H54 (cell line): ENCODE measurements at places on chromosomes 6 and 20.

DNA sequence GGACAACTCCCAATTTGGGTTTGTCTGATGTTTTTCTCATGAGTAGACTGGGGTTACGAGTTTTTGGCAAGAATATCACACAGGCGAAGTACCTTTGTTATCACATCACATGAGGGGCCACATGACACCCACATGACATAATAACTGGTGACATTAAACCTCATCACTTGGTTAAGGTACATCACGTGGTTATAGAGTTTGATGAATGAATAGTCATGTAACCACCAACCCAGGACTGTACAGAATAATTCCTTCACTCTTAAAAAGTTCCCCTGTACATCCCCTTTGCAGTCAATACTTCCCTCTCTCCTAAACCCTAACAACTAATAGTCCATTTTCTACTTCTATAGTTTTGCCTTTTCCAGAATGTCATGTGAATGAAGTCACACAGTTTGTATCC is 83.4 kb downstream of the REV3L start:
- DNase-seq = no peak

- no peak for DNase-seq
These were observed 63.0 kb downstream of the AGPAT4 start for GRCh38 chr6:161210857-161211256.

DNA sequence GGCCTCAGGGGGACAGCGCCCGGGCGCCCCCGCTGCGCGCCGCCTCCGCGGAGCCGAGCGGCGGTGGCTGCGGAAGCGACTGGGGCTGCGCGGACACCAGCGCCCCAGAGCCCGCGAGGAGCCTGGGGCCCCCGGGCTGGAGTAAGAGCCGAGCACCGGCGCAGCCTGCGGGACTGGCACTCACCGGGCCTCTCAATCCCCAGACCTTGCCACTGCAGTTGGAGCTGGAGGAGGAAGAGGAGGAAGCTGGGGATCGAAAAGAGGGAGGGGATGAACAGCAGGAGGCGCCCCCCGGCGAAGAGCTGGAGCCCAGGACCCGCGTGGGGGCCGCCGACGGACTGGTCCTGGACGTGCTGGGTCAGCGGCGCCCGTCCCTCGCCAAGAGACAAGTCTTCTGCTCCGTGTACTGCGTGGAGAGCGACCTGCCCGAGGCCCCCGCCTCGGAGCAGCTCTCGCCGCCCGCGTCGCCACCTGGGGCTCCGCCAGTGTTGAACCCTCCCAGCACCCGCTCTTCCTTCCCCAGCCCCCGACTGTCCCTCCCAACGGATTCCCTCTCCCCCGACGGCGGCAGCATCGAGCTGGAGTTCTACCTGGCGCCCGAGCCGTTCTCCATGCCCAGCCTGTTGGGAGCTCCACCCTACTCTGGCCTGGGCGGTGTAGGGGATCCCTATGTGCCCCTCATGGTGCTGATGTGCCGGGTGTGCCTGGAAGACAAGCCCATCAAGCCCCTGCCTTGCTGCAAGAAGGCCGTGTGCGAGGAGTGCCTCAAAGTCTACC is 590 bp downstream of the RNF217 start:
- DNase-seq = peak; percentile 12

GRCh38 chr6:78483553-78484197 is 383.7 kb upstream of the IRAK1BP1 start:
- no peak for DNase-seq

- DNase-seq = peak; percentile 71
These were observed at the start of gene BICRAL for GRCh38 chr6:42781796-42782688. TSS of gene BICRAL (plus strand) at chr6:42782052. CDS start at chr6:42822023, 39,971 bp downstream.

DNA sequence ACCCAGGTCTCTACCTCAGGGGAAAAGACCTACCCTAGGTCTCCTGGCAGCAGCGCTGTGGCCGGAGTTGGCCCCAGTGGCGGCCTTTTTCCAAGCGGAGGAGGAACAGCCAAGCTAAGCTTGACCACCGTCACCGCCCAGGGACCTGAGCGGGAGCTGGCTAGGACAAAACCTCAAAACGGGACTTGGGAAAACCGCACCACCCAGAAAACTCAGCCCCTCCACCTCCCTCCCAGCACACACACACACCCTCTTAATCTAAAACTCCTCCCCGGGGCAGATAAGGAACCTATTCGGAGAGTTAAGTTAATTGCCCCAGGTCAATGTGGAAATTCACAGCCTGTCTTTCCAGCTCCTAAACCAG is 2.7 kb upstream of the TRERF1 start:
- DNase-seq = no peak

GRCh38 chr6:146912730-146913685 is 291.2 kb upstream of the STXBP5 start:
- no peak for DNase-seq

DNA sequence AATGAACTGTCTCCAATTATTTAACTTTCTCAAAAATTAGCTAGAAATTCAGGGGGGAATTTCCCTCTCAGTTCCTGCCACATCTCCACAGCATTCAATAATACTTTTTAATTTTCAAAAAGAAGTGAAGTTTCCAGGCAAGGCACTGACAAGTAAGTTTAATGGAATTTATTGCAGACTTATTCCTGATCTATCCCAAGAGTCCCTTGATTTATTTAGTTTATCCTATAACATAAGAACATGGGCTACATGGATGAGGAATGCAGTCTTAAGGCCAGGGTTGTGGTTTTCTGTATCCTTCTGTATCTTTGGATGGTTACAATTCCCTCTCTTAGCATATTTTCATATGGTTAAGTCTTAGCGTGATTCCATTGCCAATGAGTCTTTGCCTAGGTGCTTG is 126.5 kb downstream of the TSHZ2 start:
- DNase-seq = no peak

GRCh38 chr6:150977281-150977680 is 111.8 kb downstream of the MTHFD1L start:
- DNase-seq = no peak

DNA sequence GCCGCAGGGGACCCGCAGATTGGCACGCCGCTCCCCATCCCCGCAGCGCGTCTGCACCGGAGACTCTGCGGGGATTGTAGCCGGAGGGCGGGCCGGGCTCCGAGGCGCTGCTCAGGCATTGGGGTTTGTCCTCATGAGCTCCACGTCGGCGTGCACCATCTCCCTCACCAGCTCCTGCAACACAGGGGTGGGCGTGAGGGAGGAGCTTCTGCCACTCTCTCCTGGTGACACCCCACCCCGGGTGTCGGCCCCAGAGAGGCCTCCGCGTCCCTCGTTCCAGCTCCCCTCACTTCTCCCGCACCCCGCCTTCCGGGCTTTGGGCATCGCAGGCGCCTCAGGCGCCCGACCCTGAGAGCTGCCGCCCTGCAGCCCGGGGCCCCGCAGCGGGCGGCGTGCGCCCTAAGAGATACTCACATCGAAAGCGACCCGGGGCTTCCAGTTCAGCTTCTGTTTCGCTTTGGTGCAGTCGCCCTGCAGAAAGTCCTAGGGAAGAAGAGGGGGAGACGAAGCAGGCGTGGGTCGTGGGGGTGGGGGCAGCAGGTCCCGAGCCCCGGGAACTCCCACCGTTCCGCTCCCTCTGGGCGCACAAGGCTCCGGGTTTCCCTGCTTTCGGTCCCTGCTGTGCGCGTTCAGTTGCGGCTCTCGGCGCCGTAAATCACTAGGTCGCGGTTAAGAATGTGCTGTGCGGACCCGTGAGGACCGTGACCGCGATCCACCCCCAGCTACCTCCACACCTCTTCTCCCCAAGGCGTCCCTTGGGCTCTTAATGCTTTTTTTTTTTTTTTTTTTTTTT is 14.5 kb downstream of the FOXC1 start:
- DNase-seq = no peak

GRCh38 chr6:3390698-3391097 is 66.2 kb downstream of the SLC22A23 start:
- DNase-seq = peak; percentile 54

- no peak for DNase-seq
These were observed 18.0 kb upstream of the RIPOR2 start for GRCh38 chr6:24953726-24954125.

- peak; percentile 74 for DNase-seq
These were observed 16.5 kb downstream of the COL20A1 start for GRCh38 chr20:63309261-63310071.

- DNase-seq = no peak
These were observed 6.7 kb downstream of the C6orf132 start for GRCh38 chr6:42135722-42136121.

GRCh38 chr6:26441977-26442376 is 1.7 kb downstream of the BTN3A3 start:
- DNase-seq = no peak

- DNase-seq = no peak
These were observed 737.2 kb upstream of the GJE1 start for GRCh38 chr6:141395443-141396008.

DNA sequence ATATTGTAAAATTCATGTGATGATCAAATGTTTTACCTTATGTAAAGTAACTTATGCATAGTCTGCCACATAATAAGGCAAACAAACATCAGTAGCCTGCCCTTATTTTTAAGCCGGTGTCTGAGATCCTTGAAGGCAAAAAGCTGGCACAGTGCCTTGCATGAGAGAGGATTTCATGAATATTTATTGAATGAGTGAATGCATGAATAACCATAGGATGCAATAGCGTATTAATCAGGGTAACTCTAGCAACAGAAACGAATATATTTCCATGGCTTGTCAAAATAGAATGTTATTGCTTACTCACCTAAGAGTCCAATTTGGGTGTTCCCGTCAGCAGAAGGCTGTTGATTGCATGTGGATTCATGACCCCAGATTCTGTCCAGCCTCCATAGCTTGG is 34.9 kb downstream of the BTBD3 start:
- no peak for DNase-seq

DNA sequence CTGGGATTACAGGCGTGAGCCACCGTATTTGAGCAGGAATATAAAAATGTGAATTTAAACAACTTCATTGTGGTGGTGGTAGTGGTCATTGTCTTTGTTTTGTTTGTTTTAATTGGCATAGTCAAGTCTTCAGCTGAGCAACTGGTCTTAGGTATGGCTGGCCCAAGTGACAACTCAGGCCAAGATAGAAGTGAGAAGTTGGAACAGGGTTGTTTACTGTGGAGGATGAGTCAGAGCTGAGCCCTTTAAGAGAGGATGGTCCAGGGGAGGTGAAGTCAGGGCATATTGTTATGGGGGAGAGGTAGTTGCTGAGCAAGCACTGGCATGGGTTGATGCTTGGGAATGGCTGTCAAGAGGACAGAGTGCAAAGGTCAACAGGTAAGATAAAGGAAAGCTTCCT is 308.2 kb downstream of the FARS2 start:
- DNase-seq = no peak

DNA sequence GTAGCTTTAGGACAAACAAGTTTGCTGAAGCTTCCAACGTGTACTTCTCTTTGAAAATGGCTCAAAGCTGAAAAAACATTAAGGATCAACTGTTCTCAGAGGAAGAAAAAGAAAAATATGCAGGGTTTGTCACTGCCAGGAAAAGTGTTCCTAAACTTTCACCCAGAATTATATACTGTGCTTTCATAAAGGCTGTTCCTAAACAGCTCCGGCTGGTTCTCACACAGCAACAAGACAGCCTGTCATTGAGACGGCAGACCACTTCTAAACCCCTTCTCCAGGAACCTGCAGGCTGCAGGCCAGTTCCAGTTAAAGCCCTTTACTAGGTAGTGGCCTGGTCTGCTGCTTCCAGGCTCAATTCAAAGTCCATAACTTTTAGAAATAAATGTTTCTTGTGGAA is 97.4 kb upstream of the SOX4 start:
- DNase-seq = no peak

GRCh38 chr6:109865968-109866367 is 112.1 kb upstream of the GPR6 start:
- DNase-seq = no peak

DNA sequence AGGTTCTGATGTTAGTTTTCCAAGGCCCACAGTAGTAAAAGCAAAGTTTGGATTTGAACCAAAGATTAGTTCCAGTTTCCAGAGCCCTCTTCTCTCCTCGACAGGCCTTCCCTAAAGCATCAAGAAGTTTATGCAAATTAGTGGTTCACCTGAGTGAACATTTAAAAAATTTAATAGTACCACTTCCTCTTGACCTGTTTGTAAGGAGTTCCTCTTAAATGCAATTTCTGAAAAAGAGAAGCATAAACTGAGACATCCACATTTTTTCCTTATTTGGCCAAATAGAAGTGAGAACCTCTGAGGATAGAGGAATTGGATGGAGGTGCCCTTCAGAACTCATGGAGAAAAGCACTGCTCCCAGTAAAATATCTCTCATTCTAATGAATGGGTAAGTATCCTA is 1.2 kb upstream of the DSE start:
- DNase-seq = no peak

DNA sequence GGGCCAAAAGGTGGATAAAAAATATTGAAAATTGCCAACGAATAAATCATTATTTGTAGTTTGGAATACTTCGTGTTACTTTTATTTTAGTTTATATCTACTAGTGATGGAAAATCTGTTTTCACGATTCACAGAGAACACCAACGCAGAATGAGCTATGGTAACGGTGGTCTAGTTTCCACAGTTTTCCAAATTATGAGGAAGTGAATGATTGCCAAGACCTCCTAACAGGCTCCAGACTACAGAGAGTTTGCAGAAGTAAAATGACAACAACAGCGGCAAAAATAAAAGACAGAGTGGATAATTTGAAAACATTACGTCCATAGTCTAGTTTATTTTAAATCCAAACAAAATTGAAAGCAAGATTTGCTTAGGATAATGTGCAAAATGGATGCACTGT is 57.0 kb upstream of the AIG1 start:
- DNase-seq = no peak

GRCh38 chr6:3343089-3343883 is 84.5 kb downstream of the PSMG4 start:
- no peak for DNase-seq

GRCh38 chr6:152267967-152268845 is 369.0 kb downstream of the SYNE1 start:
- no peak for DNase-seq

DNA sequence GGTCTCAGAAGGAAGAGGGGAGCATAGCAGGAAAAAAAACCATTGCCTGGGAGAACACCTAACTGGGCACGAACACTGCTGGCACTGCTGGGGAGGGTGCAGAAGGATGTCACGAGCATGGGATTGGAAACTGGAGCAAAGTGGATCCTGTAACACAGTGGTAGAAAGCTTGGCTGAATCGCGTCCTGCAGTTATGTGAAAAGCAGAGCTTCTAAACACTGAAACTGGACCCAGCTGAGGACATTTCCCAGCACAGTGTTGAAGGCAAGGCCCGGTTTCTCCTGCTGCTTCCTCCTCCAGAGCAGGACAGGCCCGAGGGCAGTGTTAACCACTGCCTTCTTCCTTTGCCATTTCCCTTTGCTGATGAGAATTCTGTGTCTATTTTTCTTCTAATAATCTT is 6.7 kb downstream of the APMAP start:
- DNase-seq = no peak
